ENCODE measurements at places on chromosomes 4 and X.
A peak's percentile ranks its signal among the peaks of the same experiment; 100 is the strongest.

GRCh38 chr4:163495900-163496299, 1.4 kb downstream of the TMA16 start:
- no peak for DNase-seq

DNA sequence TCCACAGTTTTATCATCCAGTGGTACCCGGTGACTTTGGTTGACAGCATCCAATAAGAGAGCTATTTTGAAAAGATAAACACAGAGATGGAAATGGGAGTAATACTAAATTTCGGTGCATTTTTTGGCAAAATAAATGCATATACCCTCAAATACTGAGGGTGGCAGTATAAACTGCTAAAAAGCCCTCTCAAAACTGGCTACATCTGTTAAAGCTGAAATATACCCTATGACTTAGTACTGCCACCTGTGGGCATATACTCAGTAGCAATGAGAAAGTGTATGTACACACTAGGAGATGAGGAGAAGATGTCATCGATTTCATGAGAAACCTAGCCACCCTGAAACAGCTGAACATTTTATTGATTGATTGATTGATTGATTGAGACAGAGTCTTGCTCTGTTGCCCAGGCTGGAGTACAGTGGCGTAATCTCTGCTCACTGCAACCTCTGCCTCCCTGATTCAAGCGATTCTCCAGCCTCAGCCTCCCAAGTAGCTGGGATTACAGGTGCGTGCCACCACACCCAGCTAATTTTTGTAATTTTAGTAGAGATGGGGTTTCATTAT, 12.2 kb upstream of the TMEM128 start:
- peak; percentile 4 for DNase-seq

- no peak for DNase-seq
Observed at GRCh38 chr4:54187148-54187547, 41.9 kb upstream of the PDGFRA start.

- DNase-seq, result no peak
Observed at GRCh38 chr4:108172753-108173598, 4.2 kb upstream of the LEF1 start.

DNA sequence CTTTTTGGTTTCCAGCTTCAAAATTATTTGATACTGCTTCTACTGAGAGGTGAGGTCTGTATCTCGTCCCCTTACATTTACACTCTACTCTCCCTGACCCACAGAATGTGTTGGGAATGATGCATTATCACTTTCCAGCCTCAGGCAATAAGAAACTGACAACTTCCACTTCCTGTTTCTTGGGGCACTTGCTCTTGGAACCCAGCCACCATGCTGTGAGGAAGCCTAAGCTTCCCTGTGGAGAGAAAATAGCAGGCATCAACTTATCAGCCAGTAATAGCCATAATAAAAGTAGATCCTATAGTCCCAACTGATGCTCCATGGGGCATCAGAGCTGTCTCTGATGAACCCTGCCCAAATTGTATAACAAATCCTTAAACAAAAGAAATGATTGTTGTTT, 32.6 kb downstream of the RELL1 start:
- DNase-seq, result no peak

DNA sequence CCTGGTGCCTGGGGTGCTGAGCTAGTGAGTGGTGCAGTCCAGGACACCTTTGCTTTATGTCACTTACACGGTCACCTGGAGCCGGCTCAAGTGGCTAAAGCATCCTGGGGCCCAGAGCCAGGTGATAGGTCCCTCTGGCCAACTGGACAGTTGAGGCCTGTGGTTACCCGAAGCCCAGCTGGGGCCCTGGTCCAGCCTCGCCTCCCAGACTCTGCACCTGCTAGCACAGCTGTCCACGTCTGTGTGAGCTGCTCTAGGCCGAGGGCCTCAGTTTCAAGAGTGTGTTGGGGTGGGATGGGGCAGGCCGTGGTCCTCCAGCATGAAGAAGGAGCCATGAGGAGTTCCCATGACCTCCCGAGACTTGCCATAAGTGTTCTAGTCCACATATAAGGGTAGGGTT, 7.7 kb upstream of the ADD1 start:
- DNase-seq, result no peak

DNA sequence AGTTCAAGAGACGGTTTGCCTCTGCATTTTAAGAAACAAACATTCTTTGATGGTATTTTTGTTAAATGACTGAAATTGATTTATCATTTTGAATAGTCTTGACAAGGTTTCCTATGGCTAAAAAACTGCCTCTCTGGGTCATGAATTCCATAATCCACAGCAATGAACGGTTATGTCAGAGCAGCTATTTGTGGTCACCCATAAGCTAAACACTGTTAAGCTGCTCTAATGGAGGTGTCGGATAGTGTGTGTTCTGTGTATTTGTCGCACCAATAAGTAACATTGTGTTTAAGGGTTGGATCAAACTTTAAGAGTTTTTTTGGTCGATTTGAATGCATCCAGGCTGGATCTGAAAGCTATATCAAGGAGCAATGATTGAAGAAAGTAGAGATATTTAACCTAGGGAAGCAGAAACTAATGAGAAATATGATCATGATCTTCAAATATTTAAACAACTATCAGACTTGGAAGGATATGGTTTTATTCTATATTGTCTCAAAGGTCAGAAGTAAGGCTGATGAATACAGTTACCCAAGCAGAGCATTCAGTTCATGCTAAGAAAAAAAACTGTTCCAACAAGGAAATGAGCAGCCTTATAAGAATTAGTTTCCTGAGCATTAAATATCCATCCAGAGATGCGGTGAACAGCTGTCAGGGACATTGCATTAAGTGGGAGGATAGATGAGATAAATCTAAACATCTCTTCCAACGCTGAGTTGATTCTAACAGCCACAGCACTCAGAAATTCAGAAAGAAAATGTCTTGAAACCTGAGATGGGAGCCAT, 232.3 kb upstream of the RPS6KA3 start:
- no peak for DNase-seq

DNA sequence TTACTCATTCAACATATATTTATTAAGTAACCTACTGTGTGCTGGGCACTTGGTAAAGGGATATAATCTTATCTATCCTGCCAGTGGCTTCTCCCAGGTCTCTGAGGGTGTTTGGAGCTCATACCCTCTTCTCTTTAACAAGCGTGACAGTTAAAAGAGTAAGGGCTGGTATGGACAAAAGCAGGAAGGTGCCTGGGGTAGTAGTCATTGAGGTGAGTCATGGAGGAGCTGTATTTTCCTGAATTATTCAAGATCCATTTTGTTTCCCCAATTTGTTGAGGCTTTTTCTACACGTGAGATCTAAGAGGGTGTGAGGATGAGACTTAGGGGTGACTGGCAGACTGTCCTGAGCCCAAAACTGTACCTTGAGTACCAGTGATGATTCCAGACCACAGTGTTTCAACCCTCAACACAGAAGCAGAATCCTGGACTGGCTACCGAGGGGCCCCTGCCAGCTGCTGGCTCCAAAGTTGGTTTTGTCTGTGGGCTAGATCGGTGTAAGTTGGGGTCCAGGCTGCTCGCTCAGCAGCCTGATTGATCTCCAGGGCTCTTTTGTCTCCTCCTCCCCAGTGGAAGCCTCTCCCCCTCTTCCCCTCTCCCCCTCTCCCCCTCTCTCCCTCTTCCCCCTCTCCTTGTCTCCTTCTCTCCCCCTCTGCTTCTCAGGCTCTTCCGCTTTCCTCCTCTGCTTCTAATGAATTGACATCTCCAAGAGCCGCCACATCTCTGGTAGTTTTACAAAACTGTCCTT, at the start of gene DRP2:
Gene DRP2, plus strand, starts transcription at position 671 of the 748 bp plus-strand sequence. CDS start 11,862 bp downstream, outside the sequence.
- no peak for DNase-seq

- no peak for DNase-seq
Observed at GRCh38 chr4:7055111-7055989, 12.2 kb downstream of the TADA2B start.

Data from HS-27A (cell line).